ENCODE measurements at places on chromosomes 4 and X.

DNA sequence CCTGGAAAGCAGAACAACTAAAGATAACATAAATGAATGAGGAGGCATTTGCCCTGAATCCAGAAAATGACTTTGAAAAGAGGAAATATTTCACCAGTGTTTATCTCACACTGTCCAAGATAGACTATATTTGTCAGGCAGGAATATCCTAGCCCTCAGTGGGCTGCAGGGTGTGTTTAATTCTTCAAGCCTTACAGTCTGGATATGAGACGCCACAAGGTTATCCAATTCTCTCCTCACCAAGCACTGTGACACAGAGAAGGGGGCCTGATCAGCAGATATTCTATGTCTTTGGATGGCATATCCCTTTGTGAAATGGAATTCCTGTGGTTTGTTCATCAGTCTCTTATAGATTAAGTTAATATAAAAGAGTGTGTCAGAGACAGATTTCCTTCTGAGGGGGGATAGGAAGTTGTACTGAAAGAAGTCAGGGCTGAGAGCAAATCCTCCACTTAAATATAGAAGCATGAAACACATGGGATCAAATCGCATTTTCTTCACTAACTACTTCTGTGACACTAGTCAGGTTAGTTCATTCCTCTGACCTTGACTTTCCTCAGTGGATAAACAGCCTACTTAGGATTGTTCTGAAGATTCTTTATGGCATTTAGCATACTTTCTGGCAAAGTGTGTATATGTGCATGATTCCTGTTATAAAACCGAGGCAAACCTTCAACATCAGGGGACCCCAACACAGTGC lies 6.8 kb upstream of the G3BP2 start:
- DNase-seq: no peak

DNA sequence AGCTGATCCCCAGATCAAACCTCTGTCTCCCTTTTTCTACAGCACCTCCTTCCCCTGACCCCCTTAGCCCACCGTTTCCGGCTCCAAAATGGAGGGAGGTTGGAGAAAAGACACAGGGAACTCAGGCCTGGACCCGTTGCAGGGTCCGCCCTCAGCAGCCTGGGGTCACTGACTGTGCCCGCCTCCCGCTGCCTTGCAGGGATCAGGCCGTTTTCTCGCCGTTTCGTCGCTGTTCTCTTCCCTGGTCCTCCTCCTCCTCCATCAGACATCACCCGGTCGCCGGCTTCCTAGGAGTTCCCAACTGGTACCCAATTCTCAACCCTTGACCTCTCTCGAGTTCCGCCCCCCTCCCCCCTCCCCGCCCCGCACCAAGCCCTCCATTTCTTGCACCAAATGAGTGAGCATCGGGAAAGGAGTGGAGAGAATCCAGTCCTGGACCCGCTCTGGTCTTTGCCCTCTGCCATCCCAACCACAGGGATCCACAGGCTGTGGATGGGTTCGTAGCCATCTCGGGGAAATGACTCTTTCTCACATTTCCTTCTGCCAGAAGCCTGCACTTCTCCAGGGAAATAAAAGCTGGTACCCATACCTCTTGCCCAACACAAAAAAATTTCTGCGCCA lies 493 bp downstream of the TCEAL5 start:
- DNase-seq: no peak

DNA sequence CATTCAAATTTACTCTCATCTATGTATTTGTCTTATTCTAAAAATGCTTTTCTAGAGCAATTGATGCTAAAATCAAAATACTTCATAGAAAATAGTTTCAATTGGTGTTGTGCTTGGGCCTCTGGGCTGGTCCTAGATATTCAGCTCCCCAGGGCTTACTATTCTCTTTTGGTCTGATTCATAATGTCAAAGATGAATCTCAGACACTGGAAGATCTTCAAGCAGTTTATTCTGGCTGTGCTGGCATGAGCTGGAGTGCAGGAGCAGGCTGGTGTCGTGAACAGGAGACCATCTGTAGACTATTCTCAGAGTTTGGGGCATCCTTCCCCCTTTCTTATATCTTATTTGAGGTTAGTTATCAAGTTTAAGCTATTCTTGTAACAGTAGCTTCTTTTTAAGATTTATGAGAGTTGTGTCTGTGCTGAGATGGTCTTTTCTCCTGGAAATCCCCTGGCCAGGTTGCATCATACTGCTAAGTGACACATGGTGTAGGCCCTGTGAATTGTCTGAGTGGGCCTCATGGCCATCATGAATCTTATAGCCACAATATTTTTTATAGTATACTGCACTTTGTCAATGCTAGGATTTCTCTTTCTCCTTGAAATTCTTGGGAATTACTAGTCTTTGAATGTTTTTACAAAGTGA lies 1624.0 kb upstream of the IGFBP7 start:
- DNase-seq: no peak

DNA sequence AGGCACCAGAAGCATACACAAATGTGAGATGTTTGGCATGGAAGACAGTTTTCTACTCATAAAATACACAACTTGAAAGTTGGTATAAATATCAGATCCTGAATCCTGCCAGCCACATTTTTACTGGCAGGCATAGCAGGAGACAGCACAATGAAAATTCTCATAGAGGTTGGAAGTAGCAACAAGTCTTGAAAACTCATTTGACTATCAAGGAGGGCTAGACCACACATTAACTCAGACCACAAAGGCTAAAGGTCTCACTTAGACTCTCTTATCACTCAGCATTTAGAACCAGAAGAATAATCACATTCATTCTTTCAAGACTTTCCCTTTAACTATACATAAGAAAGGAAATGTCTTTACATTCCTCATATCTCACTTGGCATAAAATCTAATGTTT lies 56.5 kb downstream of the SORBS2 start:
- no peak for DNase-seq

- no peak for DNase-seq
Measured at GRCh38 chrX:18793601-18794089, 86.2 kb downstream of the PPEF1 start.

GRCh38 chrX:107851215-107851614 lies 25.5 kb downstream of the MID2 start:
- no peak for DNase-seq

DNA sequence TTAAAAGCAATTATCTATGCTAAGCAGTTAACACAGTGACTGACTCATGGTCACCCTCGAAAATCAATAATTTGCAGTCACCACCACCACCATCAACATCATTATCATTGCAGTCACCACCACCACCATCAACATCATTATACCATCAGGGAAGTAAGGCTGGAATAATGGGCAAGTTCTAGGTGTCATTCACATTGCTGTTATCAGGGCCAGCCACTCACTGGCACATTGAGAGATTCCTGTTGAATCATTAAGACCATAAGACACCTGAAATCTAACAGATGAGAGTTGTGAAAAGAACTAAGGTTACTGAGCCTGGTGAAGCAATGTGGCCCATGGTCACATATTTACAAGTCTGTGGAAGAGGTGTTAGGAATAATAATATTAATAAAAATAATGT lies 247.7 kb upstream of the BOD1L1 start:
- no peak for DNase-seq

- no peak for DNase-seq
Measured at GRCh38 chr4:34679228-34679627, 1565.1 kb downstream of the ARAP2 start.

GRCh38 chr4:66160606-66161005 lies 490.3 kb upstream of the EPHA5 start:
- DNase-seq: no peak

DNA sequence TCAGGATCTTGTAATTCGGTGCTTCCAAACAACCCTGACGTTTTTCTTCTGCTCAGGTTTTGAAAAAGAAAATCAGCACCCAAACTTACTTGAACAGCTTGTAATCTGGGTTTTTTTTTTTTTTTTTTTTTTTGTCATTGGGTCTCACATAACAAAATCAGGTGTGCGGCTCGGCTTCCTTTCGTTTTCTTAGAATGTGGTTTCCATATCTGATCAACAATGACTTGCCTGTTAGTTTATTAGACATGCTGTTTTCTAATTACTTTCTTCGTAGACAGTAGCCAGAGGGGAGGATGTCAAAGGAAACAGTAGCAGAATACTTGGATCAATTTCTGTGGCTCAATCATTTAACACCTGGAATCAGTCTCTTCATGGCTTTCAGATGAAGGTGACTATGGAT lies 890 bp upstream of the FREM3 start:
- no peak for DNase-seq

DNA sequence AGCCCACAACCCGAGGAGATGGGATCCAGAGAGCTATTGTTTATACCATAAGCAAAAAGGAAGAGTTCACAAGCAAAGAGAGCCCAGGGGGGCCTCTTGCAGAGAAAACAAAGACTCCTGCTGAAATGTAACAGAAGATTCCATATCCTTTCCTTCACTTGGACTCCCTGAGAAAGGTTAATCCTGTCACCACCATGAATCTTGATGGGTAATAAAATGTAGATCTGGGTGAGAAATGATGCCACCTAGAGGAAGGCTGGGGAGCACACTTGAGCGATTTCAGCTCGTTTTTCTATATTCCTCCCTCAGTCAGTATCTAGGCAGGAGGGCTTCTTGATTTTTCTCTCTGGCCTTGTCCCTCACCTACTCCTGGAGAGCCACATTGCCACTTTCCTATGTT lies 10.2 kb upstream of the KCNE5 start:
- no peak for DNase-seq

DNA sequence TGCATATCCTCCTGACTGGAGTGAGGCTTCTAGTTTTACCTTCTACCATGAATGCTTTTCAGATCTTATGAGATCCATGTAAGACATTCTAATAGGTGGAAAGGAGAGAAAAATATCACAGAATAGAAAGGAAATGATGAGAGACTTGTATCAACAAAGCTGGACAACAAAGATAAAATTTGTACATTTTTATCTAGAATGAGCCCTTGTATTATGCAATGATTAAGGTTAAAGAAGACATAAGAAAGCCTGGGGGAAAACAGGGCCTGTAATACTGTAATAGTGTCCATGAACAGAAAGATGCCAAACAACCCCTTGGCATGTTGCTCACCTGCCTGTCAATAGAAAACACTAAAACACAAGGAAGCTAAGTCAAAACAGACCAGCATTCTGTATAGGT lies 44.2 kb upstream of the SCRG1 start:
- no peak for DNase-seq

GRCh38 chr4:58749206-58749605 lies 1639.0 kb upstream of the IGFBP7 start:
- DNase-seq: no peak
